ENCODE measurements at places on chromosomes 5 and 9.

- DNase-seq = no peak
Measured at GRCh38 chr9:78273761-78274160, 23.2 kb upstream of the PSAT1 start.

- no peak for DNase-seq
Measured at GRCh38 chr5:88426441-88426840, 157.8 kb upstream of the TMEM161B start.

DNA sequence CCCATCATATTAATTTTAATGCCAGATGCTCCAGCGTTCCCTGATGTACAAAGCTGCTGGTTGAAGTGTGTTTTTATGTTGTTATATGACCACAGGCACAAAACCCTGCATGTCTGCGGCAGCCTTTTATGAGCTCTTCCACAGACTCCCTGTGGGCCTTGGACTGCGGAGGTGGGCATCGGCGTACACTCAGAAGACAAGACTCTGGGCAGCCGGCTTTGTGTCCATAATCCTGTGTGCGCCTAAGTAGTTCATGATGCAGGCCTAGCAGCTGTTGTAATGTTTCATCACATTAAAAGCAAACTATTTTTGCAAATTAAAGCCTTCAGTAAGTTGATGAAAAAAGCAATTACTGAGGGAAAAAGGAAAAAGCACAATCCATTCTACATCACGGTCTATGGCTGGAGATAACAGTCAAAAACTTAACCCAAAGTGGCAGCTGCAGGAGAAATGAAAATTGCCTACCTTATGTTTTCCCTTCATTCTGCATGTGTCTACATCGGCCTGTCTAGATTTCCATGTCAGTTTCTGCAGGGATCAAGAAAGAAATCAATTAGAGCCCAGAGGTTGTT lies 78.8 kb downstream of the SEMA6A start:
- no peak for DNase-seq

- DNase-seq = no peak
Measured at GRCh38 chr9:89903141-89903475, 298.3 kb downstream of the GADD45G start.

GRCh38 chr5:89878140-89879132 lies 531.1 kb downstream of the CETN3 start:
- DNase-seq = no peak

GRCh38 chr9:93815135-93815534 lies 140.0 kb downstream of the BARX1 start:
- DNase-seq = no peak

GRCh38 chr5:141889282-141889871 lies 11.2 kb upstream of the PCDH1 start:
- no peak for DNase-seq

DNA sequence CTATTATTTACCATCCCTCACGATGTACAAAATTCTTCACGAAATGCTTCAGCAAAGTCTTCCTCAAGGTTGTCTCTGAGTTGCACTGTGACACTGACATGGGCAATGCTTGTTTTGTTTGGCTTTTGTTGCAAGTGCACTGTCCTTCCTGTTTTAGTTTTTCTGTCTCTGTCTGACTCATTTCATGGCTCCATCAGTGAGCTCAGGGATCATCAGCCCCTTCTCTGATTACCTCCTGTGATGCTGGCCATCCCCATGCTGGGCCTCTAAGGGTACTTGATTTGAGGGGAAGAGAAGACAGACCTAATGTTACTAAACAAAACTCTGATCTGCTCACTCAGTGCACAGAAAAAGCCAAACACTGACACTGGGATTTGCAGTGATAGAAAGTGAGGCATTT lies 37.6 kb upstream of the STX17 start:
- no peak for DNase-seq

DNA sequence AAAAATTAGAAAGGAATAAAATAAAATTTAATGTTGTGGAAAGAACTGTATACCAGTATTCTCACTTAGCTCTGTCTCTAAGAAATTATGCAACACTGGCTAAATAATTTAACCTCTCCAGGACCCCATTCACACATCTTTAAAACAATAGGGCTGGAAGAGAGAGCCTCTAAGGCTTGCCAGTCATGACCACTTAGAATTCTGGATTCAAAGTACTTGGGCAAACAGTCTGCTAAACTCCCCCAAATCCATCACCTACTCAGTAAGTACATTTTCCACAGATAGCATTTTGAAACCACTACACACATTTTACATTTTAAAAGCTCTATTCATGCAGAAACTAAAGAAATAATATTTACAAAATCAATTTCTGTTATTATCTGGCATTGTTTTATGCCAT lies 291.7 kb downstream of the TMEM167A start:
- DNase-seq = no peak

- DNase-seq = no peak
Measured at GRCh38 chr5:165224366-165225045, 1719.1 kb downstream of the MAT2B start.

- DNase-seq = no peak
Measured at GRCh38 chr9:136694163-136694871, 7.1 kb upstream of the AGPAT2 start.

GRCh38 chr9:7907551-7908337 lies 108.2 kb upstream of the DMAC1 start:
- no peak for DNase-seq

DNA sequence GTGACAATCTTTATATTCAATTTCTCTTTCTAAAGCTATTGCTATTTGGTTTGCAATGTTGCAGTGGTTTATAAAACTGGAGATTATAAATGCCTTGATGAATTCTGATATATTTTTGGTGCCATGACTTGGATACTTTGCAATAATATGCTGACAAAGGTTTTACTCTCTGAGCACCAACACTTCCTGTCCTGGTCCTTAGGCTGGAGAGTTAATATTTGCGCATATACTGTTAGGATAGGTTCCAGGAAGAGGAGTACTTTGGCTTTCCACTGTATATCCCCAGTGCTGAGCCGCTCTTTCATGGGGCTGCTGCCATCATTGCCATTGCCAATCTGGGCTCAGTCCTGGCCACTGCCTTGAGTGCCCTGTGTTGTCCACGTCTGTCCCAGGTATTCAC lies 139.6 kb downstream of the ZCCHC7 start:
- no peak for DNase-seq

DNA sequence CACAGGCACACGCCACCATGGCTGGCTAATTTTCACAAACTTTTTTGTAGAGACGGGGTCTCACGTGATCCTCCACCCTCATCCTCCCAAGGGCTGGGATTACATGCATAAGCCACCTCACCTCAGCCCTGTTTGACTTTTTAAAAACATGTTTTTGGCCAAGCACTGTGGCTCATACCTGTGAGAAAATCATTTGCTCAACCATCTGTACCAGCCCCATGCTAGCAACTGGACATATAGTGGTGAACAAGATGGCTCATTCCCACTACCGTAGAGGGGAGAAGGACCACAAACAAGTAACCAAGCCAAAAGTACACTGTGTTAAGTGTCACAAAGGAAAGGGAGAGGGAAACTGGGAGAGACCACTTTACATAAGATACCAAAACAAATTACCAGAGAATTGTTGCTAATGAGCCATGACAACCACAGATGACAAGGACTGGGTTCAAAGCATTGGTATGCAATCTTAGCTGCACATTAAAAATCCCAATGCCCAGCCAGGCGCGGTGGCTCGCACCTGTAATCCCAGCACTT lies 19.2 kb downstream of the PPP2CA start:
- no peak for DNase-seq

- no peak for DNase-seq
Measured at GRCh38 chr5:32542216-32543059, 42.9 kb upstream of the SUB1 start.

GRCh38 chr5:23405316-23406068 lies 101.9 kb upstream of the PRDM9 start:
- no peak for DNase-seq

DNA sequence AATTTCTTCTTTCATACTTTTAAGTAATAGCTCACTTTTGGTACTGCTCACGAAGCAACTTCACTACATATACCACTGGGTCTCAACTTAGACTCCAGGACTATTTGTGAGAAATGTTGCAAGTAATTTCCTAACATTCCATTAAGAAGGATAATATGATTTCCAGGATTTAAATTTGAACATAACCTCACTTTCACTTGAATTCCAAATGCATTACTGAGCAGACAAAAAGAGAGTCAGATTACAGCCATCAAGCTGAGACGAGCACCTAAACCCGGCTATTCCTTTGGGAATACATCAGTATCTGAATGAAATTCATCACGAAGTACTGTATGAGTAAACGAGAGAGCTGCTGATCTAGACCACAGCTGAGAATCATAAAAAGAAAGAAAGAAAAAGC lies 47.3 kb downstream of the LIFR start:
- DNase-seq = no peak

GRCh38 chr5:92599217-92599810 lies 981.7 kb downstream of the NR2F1-AS1 start:
- no peak for DNase-seq

GRCh38 chr9:137296670-137297664 lies 5.1 kb downstream of the NRARP start:
- DNase-seq = no peak

GRCh38 chr5:146475190-146475780 lies 28.2 kb downstream of the TCERG1 start:
- DNase-seq = no peak

DNA sequence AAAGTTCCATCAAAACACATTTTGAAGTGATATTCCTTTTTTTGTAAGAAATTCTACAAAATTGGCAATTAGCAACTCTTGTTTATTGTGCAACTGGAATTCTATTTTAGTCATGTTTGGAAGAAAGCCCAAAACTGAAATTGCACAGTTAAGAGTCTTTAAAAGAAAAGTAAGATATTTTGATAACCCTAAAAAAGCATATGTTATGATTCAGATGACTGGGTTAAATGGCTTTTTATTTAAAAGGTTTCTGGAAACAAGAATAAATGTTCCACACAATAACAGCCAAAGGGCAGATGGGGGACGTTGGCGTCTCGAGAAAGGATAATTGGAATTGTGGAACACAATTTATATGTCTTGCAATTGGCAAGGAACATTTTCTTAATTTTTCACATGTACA lies 275.2 kb downstream of the CDH9 start:
- DNase-seq = no peak

DNA sequence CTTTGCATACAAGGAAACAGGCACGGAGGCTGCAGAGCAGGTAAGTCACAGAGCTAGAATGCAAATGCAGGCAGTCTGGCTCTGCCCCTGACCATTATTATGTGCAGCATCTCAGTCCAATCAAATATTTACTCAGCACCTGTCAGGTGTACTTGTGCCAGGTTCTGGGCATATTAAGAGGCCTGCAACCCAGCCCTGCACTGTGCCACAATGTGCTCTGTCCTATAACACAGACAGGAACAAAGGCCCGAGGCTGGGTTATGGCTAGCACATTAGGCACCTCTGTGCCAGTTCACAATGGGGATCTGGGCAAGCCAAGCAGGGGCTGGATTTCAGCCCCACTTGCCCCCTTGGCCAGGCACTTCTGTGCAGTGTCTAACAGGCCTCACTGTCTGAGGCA lies 14.0 kb downstream of the ARL15 start:
- DNase-seq = no peak

GRCh38 chr9:31637861-31638260 lies 746.6 kb upstream of the ACO1 start:
- no peak for DNase-seq

- no peak for DNase-seq
Measured at GRCh38 chr9:2677915-2678889, 39.1 kb upstream of the KCNV2 start.

DNA sequence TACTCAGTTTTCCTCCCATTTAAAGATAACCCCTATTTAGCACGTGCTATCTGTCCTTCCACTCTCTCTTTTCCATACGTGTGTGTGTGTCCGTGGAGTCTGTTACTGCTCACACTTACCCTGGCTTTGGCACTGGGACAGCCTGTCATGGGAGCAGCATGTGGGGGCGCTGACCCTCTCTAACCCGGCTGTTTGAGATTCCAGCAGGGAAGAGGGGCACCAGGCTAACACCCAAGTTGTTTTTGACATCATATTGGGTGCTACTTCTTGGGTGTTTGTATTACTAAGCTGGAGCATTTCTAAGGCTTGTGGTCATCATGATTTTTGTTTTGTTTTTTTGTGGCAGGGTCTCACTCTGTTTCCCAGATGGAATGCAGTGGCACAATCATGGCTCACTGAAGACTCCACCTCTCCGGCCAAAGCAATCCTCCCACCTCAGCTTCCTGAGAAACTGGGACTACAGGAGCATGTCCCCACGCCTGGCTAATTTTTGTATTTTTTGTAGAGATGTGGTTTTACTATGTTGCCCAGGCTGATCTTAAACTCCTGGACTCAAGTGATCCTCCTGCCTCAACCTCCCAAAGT lies 56.9 kb upstream of the SIMC1 start:
- DNase-seq = no peak

DNA sequence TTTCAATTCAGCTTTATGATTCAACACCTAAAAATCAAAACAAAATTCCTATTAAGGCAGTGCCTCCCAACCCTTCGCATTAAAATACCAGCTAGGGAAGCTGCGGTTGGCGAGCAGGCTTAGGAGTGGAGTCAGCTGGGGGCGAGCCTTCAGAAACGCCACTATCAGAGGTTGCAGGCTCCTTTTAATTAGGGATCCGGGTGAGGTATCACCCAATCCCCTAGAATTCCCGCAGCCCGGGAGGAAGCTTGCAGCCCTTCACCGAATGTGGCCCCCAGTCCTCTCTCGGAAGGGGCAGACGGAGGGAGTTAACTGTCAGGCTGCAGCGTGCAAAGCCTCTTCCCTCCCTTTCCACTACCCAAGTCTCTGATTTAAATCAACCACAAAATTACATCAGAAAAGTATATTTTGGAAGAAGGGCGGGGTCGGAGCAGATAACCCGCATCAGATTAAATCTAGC lies 1.7 kb downstream of the STC2 start:
- DNase-seq = no peak

DNA sequence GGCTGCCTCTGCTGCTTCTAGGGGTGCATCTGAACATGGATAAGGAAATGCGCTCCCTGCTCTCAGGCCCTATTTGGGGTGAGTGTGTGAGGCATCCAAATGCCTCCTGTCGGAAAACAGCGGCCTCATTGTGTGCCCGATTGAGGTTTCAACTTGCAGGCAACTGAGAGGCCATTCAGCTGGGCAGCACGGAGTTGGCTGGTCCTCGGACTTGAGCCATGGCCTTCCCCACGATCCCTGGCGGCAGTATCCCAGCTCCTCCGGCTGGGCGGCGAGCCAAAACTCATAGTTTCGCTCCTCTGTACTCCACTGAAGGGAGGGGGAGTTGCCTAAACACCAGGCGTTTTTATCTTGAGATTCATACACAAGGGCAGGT lies 597.3 kb upstream of the SGCD start:
- DNase-seq = no peak

GRCh38 chr5:112691758-112692157 lies 45.9 kb upstream of the APC start:
- DNase-seq = no peak

DNA sequence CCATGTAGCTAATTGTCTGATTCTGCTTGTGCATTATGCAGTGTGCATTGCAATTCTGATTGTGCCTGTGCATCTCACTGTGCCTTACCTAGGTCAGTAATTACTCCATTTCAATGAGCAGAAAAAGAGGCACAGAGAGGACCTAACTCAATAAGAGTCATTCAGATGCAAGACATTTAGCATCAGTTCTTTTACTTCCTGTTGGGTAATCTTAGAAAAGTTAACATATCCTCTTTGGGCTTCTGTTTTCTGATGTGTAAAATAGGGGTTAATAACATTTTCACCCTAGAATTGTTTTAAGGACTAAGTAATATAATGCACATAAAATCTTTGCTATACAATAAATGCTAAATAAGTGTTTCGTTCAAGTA lies 7.0 kb upstream of the DCTN4 start:
- no peak for DNase-seq
